ENCODE measurements at places on chromosomes 6 and 20.

DNA sequence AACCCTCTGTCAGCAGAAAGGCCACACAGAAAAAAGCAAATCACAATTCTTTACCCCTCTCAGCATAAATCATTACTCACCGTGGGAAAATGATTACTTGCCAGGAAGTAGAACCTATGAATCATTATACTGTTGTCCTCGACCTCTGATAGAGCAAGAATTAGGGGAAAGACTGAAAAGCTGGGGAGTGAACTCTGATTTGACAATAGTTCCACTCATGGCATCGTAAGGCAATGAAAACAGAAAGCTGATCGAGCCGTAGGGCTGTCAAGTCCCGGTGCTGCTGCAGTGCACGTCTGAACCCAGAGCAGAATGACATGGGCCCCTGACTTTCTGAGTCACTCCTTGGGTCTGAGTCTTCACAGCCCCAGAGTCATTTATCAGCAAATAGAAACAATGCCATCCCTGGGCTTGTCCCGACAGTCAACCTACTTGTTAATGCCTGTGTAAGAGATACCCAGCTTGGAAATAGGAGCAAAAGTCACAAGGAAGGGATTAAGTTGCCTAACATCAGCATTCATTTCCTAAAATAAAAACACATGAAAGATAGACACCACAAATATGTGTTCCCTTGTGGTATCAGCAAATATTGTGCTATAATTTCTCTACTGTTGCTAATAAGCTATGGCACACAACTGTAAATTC is 224.8 kb upstream of the MARCKS start:
- no peak for DNase-seq

- no peak for DNase-seq
Observed at GRCh38 chr6:5854899-5855298, 151.8 kb downstream of the NRN1 start.

GRCh38 chr20:8020314-8021079 is 936 bp upstream of the TMX4 start:
- DNase-seq = peak; percentile 45

DNA sequence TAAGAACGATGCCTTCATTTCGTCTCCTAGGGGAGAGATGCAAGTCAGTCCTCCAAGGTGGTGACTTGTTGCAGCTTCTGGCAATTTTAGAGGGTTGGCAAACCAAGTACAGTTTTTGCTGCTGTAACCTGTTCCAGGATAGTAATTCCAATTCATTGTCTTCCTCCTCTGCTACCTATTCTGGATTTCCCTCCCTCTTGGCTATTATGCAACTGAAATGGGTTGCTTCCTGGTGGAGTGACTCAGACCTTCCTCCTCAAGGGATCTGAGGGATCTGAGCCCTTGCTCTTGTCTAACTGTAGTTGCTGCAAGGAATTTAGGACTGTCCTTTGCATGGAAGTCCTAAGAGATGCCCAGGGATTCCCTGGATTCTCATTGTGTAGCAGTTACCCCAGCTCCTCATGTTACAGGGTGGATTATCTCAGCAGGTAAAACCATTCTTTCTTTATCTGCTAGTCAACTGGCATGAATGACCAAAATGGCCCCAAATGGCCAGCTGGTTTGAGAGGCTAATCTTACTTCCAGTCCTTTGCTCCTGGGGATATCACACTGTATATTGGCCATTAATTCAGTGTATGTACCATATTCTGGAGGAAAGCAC is 17.6 kb upstream of the ELMO2 start:
- no peak for DNase-seq

- no peak for DNase-seq
Observed at GRCh38 chr20:51807720-51808250, 5.5 kb upstream of the SALL4 start.

Data from effector memory CD8-positive, alpha-beta T cell (primary cell).